ENCODE measurements at places on chromosomes 11 and 22.

- no peaks in the 10 kb centered on the region for H3K4me1 ChIP-seq
- no peaks in the 10 kb centered on the region for H3K36me3 ChIP-seq
- H3K27ac ChIP-seq, result no peak overlapping the region
- H3K4me3 ChIP-seq, result no peak overlapping the region
These were observed 20.9 kb upstream of the SIK2 start for GRCh38 chr11:111581341-111581740.

GRCh38 chr11:8227156-8228152 is 36.2 kb downstream of the LMO1 start:
- no peaks in the 10 kb centered on the region for H3K4me1 ChIP-seq
- H3K27me3 ChIP-seq, result peaks cover 10% of the 10 kb centered on the region
- no peak for DNase-seq
- H3K4me3 ChIP-seq, result no peak overlapping the region
- no peaks in the 10 kb centered on the region for H3K36me3 ChIP-seq

DNA sequence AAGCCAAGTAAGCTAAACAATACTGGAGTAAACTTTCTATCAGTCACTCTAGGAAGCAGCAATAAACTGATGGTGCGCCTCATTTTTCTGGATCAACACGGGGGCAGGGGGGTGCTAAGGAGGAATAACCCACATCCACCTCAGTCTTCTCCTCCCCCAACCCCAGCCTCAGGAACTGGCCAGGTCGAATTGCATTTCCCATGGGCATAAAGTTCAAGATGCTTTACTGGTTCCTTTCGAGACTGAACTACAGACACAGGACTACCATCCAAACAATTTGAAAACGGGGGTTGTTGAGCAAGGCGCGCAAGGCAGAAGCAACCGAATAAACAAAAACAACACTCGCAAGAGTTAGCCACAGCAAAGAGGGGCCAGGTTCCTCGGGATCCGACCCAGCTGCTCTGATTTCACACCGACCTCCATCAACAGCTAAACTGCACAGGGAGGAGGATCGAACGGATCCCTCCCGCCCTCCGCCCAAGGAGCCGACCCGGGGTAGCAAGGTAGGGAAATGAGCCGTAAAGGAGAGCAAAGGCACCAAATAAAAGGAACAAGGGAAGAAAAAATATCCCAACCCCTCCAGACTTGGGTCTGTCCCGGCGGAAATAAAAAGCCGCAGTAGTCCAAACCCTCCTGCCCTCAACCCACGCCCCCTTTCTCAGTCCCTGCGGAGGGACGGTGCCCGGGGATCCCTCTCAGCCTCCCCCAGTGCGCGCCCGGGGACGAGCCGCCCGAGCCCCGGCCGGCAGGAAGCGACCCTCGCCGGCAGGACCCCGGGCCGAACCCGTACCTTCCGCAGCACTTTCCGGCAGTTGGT is 801 bp downstream of the SESN3 start:
- H3K4me1 ChIP-seq, result peaks cover 64% of the 10 kb centered on the region
- H3K4me3 ChIP-seq, result no peak overlapping the region
- peak overlapping the region; percentile 93 for H3K27ac ChIP-seq
- H3K27me3 ChIP-seq, result peaks cover 7% of the 10 kb centered on the region
- peak; percentile 51 for DNase-seq

- H3K27me3 ChIP-seq, result no peaks in the 10 kb centered on the region
- no peak for DNase-seq
- H3K4me1 ChIP-seq, result no peaks in the 10 kb centered on the region
- H3K4me3 ChIP-seq, result no peak overlapping the region
These were observed 371.6 kb downstream of the CADM1 start for GRCh38 chr11:115132436-115133228.

GRCh38 chr22:23539135-23539838 is 40.8 kb downstream of the IGLL1 start:
- no peak overlapping the region for H3K4me3 ChIP-seq
- no peak overlapping the region for H3K27ac ChIP-seq
- H3K4me1 ChIP-seq, result no peaks in the 10 kb centered on the region
- DNase-seq, result peak; percentile 84

DNA sequence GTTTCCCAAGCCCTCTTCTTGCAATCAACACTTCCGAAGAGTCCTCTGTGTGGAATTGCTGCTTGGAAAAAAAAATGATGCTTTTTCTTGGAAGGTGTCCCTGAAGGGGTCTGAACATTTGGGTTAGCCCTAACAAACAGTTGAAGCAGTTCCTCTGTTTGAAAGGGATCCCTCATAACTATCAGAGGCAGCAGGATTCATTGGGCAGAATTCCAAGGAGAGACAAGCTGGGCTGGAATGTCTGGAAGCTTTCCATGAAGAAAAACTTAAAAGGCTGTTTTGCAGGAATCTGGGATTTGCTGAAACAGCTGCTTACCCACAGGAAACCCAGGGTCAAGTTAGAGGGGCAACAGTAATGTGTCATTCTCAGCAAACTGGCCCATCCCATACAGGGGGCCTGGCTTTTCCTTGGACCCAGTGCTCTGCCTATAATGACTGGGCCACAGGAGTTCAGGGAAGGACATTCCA is 3.1 kb downstream of the CSNK2A3 start:
- no peak overlapping the region for H3K4me3 ChIP-seq
- H3K27ac ChIP-seq, result no peak overlapping the region
- H3K36me3 ChIP-seq, result no peaks in the 10 kb centered on the region
- no peak for DNase-seq
- H3K4me1 ChIP-seq, result no peaks in the 10 kb centered on the region

DNA sequence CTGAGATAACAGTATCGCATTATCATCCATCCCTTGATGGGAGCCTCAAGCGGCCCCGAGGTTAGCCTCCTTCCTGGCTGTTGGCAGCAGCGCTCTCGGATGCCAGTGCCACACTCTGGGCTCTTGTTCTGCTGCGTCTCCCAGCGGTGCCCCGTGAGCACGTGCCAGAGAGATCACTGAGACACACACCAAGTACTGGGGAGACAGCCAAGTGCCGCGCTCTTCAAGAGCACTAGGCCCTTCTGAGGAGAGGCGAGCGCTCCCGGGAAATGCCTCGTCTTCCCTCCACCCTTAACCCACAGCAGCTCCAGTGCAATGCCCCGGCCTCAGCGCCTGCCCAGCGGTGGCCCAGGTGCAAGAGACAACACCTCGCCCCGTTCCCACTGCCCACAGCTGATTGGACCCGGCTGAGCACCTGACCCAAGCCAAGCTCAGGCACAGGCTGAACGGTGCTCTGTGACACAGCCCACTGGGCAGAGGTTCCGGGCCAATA is 248.3 kb upstream of the NARS2 start:
- no peak overlapping the region for H3K4me3 ChIP-seq
- H3K4me1 ChIP-seq, result no peaks in the 10 kb centered on the region
- no peaks in the 10 kb centered on the region for H3K27me3 ChIP-seq
- DNase-seq, result no peak
- no peak overlapping the region for H3K27ac ChIP-seq

DNA sequence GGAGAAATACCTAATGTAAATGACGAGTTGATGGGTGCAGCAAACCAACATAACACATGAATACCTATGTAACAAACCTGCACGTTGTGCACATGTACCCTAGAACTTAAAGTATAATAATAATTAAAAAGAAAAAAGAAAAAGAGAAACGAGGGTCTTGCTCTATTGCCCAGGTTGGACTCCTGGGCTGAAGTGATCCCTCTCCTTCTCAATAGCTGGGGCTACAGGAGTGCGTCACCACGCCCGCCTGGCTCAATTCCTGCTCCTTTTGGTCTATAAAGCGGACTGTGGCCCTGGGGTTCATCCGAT is 521 bp upstream of the PTS start:
- peak overlapping the region; percentile 80 for H3K4me3 ChIP-seq
- peaks cover 25% of the 10 kb centered on the region for H3K36me3 ChIP-seq
- peaks cover 10% of the 10 kb centered on the region for H3K27me3 ChIP-seq
- H3K27ac ChIP-seq, result peak overlapping the region; percentile 97
- peaks cover 31% of the 10 kb centered on the region for H3K4me1 ChIP-seq

GRCh38 chr22:31155422-31155821 is 4.6 kb upstream of the RNF185 start:
- H3K4me1 ChIP-seq, result peaks cover 10% of the 10 kb centered on the region
- H3K36me3 ChIP-seq, result peaks cover 6% of the 10 kb centered on the region
- peaks cover 32% of the 10 kb centered on the region for H3K27me3 ChIP-seq

- DNase-seq, result peak; percentile 59
- no peaks in the 10 kb centered on the region for H3K36me3 ChIP-seq
- no peak within 1 kb of the TSS for H3K27ac ChIP-seq
- H3K27me3 ChIP-seq, result peaks cover 92% of the 10 kb centered on the region
- peaks cover 12% of the 10 kb centered on the region for H3K4me1 ChIP-seq
These were observed at the start of gene LRRC10B for GRCh38 chr11:61507962-61508861. Gene LRRC10B, plus strand, starts transcription at chr11:61508749. Its CDS starts 250 bp downstream, at chr11:61508999.

DNA sequence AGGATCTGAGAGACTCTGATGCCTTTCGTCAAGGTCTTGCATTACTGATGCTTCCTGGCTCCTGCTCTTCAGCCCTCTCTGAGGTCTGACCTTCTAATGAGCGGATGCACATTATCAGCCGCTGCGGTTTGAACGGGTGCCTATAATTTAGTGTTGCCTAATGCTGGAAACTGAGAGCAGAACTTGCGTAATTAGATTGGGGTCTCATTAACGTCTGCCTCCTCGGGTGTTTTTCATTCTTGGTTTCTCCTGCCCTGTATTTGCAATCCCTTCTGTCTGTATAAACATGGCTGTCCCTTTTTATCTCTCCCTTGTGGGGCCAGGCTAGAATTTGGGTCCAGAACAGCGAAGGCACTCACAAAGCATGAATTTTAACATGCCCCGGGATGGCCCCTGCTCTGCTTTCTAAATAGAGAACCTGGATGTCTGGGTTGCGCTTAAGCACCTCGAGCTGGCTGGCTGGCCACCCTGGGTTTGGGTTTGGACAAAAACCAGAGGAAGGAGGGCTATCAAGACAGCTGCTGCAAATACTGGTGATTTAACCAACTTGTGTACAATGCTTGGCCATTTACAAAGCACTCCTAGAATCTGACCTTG is 118.6 kb downstream of the TIMP3 start:
- H3K4me3 ChIP-seq, result no peak overlapping the region
- H3K27me3 ChIP-seq, result no peaks in the 10 kb centered on the region
- no peak overlapping the region for H3K27ac ChIP-seq
- no peaks in the 10 kb centered on the region for H3K4me1 ChIP-seq
- no peaks in the 10 kb centered on the region for H3K36me3 ChIP-seq
- no peak for DNase-seq

DNA sequence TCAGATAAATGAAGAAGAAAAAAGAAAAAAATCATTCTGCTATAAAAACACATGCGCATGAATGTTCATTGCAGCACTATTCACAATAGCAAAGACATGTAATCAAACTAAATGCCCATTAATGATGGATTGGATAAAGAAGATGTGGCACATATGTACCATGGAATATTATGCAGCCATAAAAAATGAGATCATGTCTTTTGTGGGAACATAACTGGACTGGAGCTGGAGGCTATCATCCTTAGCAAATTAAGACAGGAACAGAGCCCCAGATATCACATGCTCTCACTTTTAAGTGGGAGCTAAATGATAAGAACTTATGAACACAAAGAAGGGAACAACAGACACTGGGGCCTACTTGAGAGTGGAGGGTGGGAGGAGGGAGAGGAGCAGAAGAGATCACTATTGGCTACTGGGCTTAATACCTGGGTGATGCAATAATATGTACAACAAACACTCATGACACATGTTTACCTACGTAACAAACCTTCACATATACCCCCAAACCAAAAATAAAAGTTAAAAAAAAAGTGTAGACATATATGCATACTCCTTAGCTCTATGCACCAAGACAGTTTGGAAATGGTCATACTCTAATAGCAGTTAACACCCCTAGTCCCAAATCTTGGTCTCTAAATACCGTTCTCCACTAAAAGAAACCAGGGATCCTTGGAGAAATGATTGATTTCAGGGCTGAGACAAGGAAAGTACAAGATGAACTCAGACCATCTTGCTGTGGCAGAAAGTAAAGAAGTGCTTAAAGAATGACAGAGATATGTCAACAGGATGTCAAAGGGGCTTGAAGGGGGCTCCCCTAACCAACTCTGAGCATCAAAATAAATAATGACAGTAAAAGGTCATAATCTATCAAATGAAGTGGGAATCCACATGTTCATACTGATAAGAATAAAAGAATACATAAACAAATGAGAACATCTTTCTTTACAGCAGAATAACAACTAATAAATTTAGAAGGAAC is 17.1 kb upstream of the DDX6 start:
- no peak overlapping the region for H3K4me3 ChIP-seq
- peaks cover 4% of the 10 kb centered on the region for H3K27me3 ChIP-seq
- no peak overlapping the region for H3K27ac ChIP-seq
- no peaks in the 10 kb centered on the region for H3K4me1 ChIP-seq

DNA sequence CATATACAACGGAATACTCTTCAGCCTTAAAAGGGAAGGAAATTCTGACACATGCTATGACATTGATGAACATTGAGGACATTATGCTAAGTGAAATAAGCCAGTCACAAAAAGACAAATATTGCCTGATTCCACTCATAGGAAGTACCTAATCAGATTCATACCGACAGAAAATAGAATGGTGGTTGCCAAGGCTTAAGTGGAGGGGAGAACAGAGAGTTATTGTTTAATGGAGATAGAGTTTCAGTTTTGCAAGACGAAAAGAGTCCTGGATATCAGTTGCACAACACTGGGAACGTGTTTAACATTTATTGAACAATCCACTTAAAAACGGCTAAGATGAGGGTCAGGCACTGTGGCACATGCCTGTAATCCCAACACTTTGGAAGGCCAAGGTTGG is 45.6 kb upstream of the HIPK3 start:
- H3K36me3 ChIP-seq, result no peaks in the 10 kb centered on the region
- peaks cover 4% of the 10 kb centered on the region for H3K4me1 ChIP-seq
- no peak overlapping the region for H3K27ac ChIP-seq

DNA sequence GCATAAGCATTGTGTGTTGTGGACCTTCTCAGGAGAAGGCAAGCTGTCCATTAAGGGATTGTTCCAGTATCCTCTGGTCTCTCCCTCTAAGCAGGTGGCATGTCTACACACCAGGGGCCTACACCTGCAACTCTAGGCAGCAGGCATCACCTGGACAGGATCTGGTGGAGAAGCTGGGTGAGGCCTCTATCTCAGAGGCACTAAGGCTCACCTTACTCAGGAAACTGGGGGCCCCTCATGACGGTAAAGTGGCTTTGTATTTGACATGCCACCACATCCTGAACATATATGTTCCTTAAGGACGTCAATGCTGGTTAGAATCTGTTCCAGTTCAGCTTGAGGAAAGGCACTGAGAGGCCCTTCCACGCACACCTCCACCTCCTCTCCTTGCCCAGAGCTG is 891.3 kb downstream of the OPCML start:
- no peaks in the 10 kb centered on the region for H3K4me1 ChIP-seq
- no peaks in the 10 kb centered on the region for H3K36me3 ChIP-seq
- no peak overlapping the region for H3K27ac ChIP-seq
- no peak for DNase-seq

Measured in activated naive CD4-positive, alpha-beta T cell treated with anti-CD3 and anti-CD28 coated beads, Interleukin-2, amount 10 ng/mL, durations not matched to agents 7 days and 5 days (primary cell).